Endothelial cell (in vitro differentiated cells): ENCODE measurements at places on chromosomes 4 and X. TPM values are rescaled to one million over a fixed set of nuclear protein-coding genes. Genes with fewer than 3 reads are reported as not detected.
A peak's percentile ranks its signal among the peaks of the same experiment; 100 is the strongest.

GRCh38 chrX:14777525-14777924 lies 95.3 kb downstream of the FANCB start:
- no peak overlapping the region for H3K27ac ChIP-seq
- H3K27me3 ChIP-seq = no peaks in the 10 kb centered on the region
- no peaks in the 10 kb centered on the region for H3K4me1 ChIP-seq

GRCh38 chr4:53854991-53855568 lies 209.3 kb downstream of the CHIC2 start:
- H3K36me3 ChIP-seq = no peaks in the 10 kb centered on the region
- no peaks in the 10 kb centered on the region for H3K4me1 ChIP-seq
- no peak for DNase-seq
- H3K27ac ChIP-seq = no peak overlapping the region

DNA sequence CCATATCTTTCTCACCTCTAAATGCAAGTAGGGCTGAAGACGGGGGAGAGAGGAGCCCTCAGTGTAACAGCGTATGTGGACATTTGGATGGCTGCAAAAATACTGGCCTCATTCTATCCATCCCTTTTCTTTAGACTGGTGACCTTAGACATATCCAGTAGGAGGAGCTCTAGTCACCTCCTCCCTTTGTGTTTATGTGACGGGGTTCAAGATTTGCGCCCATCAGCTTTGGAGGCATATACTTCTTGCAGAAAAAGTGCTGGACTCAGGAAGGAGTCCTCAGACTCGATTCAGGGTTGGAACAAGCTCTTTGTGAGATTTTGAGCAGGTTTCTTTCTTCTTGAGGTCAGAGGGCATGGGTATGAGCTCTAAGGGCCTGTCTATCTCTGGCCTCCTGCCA lies 86.2 kb downstream of the MAMLD1 start:
- peaks cover 2% of the 10 kb centered on the region for H3K27me3 ChIP-seq
- H3K36me3 ChIP-seq = no peaks in the 10 kb centered on the region
- H3K4me3 ChIP-seq = no peak overlapping the region

DNA sequence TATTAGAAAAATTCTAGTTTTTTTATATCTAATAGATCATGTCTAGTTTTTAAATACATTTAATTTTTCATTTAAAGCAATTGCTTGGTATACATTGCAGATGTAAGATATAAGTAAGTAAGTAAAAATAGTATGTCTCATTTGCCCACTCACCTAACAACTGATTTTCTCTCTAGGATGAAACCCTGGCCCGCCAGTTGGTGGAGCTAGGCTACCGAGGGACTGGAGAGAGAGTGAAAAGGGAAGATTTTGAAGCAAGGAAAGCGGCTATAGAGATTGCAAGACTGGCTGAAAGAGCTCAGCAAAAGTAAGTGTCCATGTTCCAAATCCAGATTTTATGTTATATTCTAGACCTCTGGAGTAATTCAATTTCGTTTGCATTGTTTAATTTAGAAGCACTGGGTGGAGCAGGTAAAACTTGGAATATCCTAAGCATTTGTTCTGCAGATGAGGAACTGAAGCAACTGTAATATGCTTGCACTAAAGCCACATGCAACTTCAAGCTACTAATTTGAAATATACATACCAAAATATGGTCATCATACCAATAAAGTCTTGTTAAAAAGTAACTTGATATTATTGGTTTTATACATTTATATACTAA lies 27.1 kb downstream of the CFAP299 start:
- H3K4me1 ChIP-seq = no peaks in the 10 kb centered on the region
- H3K27ac ChIP-seq = no peak overlapping the region
- no peak overlapping the region for H3K4me3 ChIP-seq
- DNase-seq = peak; percentile 64
- no peaks in the 10 kb centered on the region for H3K36me3 ChIP-seq

DNA sequence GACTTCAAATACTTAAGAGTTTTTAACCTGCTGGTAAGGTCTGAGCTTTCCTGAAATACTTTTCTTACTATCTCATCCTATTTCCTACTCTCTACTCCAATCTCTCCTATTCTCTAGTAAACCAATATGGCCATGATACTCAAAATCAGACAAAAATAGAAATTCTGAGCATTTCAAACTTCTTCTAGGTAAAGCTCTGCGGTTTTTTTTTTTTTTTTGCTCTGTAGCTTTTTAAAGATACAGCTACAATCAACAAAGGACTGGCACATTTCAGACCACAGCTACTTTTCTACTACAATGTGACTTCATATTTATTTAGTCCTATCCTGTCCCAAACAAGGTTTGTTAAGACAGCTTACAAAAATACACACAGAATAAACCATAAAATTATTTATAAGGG lies 31.1 kb downstream of the MAML3 start:
- H3K4me1 ChIP-seq = peaks cover 37% of the 10 kb centered on the region
- no peak overlapping the region for H3K27ac ChIP-seq
- H3K36me3 ChIP-seq = peaks cover under 1% of the 10 kb centered on the region
- DNase-seq = no peak

UBQLN2 gene
- 25.5 TPM for total RNA-seq
